Activated T-helper 9 cell treated with anti-CD3 and anti-CD28 coated beads, Interleukin-2, amount 50 U/mL, for 16 hours (primary cell): ENCODE measurements at places on chromosomes 3 and 15.

GRCh38 chr15:58260205-58260724 is 122.1 kb downstream of the AQP9 start:
- no peak for DNase-seq

GRCh38 chr3:196246612-196247308 is 30.4 kb downstream of the SLC51A start:
- DNase-seq = peak; percentile 8

- no peak for DNase-seq
Observed at GRCh38 chr3:44510000-44510368, 32.5 kb upstream of the ZNF445 start.

- DNase-seq = no peak
Observed at GRCh38 chr3:67018105-67018788, 20.1 kb downstream of the KBTBD8 start.

DNA sequence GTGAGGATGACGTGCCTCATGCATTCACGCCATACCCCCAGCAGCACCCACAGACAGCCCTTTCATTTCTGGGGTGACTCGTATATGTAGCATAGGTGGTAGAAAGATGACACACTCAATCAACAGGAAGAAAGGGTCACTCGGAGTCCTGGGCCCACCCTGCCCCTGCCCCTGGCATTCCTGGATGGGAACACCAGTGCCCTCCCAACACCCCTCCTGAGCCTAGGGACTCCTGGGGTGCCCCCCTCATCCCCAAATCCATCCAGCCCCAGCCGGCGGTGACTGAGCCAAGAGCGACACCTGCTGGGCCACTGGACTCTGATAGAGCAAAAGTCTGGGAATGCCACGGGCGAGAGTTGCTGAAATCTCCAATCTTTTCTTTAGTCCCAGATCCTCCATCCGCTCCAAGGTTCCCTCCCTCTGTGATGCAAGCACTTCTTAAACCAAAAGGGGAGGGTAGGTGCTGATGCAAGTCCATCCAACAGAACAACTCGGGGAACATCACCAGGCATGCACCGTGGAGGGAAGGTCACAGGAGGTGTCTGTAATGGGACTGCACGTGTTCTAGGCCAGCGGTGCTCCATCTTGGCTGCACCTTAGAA is 31.1 kb downstream of the ACAN start:
- no peak for DNase-seq

GRCh38 chr3:76308541-76308940 is 523.2 kb upstream of the ZNF717 start:
- DNase-seq = no peak

DNA sequence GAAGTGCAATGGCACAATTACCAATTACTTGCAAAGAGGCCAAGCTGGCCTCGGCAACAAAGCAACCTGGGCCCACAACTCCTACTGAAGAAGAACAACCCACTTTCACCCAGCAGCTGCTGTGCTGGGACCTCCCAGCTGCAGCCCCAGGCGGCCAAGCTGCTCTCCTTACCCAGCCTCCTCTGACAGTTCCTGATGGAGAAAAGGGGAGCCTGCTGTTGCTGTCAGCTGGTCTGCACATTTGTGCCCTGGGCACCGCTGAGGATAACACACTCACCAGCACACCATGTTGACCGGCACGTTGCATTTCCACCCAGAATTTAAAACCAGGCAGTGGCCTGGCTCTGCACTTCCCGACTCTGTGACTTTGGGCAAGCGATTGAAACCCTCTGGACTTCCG is 33.6 kb downstream of the SSUH2 start:
- DNase-seq = no peak

DNA sequence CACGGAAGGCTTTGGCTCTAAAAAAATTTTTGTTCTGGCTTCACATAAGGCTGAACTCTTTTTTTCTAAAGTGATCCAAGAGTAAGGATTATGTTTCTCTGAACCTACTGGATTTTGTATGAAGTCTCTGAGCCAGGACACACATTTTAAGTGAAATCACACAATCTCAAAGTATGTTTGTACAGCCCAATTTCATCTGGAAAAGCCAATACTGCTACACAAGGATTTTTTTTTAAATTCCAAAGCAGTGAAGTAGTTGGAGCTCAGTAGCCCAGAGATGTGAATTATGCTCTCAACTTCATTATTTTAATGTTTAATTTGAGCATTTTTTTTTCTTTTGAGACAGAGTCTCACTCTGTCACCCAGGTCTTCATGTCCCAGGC is 243.9 kb downstream of the FAM43A start:
- DNase-seq = no peak

DNA sequence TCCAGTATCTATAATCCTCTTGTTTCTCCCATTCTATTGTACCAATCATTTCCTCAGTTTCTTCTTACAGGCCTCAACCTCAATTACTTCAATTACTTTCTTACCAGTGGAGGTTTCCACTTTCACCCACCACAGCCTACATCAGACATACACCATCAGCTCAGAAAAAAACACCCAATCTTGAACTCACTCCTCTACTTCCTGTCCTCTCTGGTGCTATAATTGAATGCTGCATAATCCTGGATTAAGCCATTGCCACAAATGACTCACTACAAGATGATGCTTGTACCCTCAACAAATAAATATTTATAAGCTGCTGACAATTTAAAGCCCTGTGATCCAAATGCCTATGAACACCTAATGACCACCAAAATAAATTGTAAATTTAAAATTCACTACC is 18.5 kb downstream of the RYK start:
- DNase-seq = no peak

GRCh38 chr3:182683453-182683852 is 109.9 kb upstream of the ATP11B start:
- DNase-seq = no peak

DNA sequence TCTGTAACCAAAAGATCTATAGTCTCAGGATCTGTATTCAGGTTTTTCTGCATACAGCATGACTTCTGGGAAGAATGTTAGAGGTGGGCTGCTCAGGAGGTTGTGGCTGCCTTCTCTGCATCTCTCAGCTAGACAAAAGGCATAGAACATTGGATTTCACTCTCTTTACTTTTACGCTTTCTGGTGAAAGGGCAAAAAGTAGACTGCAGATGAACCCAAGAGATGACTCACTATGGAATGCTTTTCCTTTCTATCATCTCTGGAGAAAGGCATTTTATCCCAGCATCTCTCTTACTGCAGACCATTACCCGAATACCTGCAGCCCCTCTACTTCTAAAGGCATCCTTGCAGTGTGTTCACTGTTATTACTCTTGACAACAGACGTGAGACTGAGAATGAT is 222.2 kb downstream of the WNT5A start:
- DNase-seq = no peak

DNA sequence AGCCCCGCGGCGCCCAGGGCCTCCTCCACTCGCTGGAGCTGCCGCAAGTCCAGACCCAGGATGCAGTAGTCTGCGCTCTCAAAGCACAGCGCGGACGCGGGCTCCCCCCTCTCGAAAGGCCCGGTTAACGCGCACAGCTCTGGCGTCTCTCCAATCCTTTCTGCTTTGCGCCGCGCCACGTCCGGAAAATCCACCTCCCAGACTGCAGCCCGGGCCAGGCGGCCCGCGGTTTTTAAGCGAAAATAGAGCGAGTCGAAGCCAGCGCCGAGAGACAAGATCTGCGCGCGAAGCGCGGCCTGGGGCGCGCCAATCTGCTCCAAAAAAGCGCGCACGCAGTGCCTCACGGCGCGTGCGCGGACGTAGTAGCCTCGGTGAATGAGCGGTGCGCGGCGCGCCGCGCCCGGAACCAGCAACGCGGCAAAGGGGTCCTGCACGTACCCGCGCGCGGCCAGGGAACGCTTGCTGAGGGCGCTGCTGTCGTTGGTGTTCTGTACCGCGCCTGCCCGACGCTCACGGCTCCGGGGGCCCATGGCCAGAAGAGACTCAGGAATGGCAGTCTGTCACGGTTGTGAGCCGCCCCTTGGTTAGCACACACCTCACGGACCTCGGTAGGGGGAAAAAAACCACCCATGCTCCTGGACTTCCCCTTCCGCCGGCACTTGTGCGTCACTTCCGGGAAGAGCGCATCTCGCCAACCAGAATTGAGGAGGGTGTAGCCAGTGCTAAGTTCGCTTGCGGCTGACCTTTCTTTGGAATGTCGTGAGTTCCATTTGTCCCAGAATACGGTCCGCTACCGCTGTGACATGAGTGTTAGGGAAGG is at the start of gene LCMT2:
TSS of gene LCMT2 (minus strand) at position 614 of the 820 bp plus-strand sequence. CDS start at position 530, 84 bp downstream.
- DNase-seq = peak; percentile 82

DNA sequence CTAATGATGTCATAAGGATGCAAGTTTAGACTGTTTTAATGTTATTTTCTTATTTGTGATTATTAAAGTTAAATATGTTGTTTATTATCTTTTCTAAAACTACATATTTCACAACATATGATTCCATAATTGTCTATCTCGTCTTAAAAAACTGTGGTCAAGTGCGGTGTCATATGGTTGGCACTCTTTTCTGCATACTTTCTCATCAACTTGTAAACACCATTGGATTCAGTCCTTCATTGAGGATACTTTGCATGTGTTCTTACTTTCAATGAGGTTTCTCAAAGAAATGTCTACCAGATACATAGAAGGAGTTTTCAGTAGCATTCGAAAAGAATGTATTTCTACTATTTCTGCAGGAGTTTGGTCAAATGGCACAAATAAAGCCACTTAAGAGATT is 22.0 kb upstream of the ALPK3 start:
- no peak for DNase-seq

GRCh38 chr3:49157289-49157688 is 8.8 kb downstream of the CCDC71 start:
- no peak for DNase-seq

GRCh38 chr15:76974456-76975036 is 20.4 kb upstream of the PSTPIP1 start:
- no peak for DNase-seq
